ENCODE measurements at places on chromosomes 7 and 10.

DNA sequence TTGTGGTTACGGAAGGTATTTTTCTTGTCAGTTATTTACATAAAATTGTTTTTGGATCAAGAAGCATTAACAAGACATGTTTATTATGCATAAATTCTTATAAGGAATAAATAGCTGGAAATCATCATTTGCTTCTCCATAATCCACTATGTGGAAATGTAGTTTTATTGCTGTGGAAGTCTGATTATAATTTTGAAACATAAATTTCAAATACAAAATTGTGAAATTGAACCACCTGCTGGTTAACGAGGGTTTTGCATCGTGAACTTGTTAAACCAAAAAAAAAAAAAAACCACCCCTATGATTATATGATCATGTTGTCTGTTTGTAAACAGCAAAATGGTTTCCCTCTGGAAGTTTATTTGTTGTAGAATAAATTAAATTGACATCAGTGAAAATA lies 25.9 kb downstream of the ABRAXAS2 start:
- peak; percentile 33 for DNase-seq

DNA sequence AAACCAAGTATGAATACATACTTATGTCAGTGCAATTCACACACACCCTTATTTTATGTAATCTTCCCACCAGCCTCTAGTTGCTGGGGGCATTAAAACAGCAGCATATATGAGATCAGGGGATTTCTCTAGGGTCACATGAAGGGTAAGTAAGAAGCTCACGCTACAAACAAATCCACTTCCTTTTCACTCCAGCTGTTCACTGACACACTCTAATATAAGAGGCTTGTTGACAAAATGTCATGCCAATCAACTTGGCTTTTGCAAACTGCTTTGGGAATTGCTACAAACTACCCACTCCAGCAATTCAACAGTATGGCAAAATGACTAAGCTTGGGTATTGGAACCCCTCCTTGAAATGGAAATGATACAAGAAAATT lies 10.3 kb downstream of the FAM3C start:
- DNase-seq: peak; percentile 13

- DNase-seq: peak; percentile 3
These were observed 52.6 kb upstream of the BET1 start for GRCh38 chr7:94056796-94057207.

GRCh38 chr7:135253851-135254771 lies 20.5 kb downstream of the STRA8 start:
- DNase-seq: peak; percentile 73

GRCh38 chr10:100874702-100875483 lies 37.9 kb upstream of the SLF2 start:
- no peak for DNase-seq

DNA sequence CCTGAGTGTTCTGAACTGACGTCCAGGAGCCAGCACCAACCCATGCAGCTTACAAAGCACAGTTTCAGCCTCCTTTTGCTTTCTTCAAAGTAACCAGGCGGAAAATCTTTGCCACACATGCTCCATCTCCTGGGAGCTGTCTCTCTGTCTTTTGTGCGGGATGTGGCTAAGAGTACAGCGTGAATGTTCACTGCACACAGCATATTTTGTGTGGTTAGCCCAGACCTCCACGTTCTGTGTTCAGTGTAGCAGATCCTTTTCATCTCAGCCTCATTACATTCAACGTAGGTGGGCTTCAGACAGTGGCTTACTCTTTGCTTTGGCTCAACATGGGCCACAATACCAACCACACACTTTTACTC lies 200.8 kb downstream of the TNS3 start:
- no peak for DNase-seq

- no peak for DNase-seq
These were observed 29.9 kb upstream of the DLD start for GRCh38 chr7:107860981-107861652.

DNA sequence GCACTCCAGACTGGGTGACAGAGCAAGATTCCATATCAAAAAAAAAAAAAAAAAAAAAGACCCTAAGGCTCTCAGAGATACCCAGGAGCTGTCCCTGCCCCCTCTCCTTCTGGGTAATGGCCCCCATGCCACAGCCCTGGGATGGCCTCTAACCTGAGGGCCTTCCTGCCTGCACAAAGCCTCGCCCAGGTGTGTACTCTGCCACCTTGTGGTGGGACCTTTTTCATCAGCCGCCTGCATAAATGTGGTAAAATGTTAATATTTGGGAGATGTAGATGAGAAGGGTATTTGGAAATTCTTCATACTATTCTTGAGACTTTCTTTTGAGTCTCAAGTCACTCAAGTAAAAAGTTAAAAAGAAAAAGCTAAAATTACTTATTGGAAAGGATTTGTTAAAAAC lies 46.3 kb upstream of the RNF216 start:
- no peak for DNase-seq

GRCh38 chr10:56178210-56178609 lies 182.8 kb downstream of the ZWINT start:
- no peak for DNase-seq

DNA sequence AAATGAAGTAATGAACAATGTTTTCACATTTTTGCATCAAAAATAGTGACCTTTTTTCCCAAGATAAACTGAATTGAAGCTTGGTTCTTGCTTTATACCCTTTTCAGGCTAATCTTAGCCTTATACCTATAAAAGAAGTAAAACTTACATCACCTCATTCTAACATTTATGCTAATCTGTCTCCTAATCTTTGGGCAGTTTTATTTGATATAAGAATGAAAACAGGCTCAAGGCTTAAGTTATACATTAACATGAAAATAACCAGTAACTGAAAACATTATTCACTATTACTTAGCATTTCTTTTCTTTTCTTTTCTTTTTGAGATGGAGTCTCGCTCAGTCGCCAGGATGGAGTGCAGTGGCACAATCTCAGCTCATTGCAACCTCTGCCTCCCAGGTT lies 113.1 kb downstream of the HIBADH start:
- DNase-seq: no peak

DNA sequence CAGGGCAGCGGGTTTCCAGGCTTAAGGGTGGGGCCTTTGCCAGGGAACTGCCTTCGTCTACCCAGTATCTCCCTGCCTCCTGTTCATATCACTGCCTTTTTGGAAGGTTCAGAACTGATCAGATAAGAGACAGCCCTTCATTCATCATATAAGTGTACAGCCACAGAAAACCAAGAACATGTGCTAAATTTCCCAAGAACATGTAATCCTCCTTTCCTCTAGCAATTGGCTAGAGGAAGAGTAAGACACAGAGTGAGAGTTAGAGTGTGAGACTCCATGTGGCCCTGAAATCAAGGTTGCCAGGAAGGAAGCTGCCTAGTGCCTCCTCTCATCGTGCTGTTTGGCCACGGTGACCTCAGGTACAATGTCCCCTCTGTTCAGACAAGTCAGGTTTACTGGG lies 770.9 kb downstream of the TNS3 start:
- no peak for DNase-seq

- DNase-seq: no peak
These were observed 190.2 kb downstream of the RAMP3 start for GRCh38 chr7:45347804-45348203.

- no peak for DNase-seq
These were observed 22.8 kb downstream of the FRMPD2 start for GRCh38 chr10:48251525-48252353.

DNA sequence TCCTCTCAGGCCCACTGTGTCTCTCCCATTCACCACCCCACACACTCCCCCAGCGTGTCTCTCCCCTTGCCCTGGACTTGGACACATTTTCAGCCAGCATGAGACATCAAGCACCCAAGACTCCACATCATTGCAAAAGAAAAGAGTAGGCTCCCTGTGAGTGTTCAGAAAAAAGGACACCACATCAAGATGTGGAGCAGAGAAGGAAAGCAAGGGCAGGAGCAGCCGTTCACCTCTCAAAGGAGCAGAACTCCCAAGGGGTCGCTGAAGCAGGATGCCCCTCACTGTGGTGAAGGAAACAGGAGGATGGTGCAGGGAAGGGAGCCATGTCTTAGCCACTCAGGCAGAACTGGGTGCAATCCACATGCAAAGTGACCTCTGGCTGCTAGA lies 89.9 kb upstream of the MACROH2A2 start:
- no peak for DNase-seq

DNA sequence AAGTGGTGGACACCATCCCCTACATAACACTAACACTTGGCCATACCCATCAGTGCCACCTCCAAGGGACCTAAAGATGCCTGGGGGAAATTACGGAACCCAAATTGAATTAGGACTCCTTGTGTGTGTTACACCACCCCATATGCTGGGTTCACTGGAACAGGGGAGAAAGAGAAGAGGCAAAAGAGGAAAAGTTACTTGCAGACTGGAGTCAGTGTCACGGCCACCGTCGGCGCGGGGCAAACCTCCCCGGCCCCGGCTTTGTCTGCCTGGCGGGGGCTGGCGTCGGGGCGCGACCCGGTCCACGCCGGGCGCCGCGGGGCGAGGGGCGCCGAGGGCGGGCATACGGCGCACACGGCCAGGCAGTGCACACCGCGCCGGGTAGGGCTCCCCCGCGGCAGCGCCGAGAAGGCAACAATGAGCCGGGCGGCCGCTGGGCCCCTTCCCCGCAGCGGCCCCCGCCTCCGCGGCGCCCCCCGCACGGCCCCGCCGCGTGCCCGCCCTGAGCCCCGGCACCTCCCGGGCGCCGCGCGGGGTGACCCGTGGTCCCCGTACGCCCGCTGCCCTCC lies 171.1 kb downstream of the FAM107B start:
- peak; percentile 50 for DNase-seq

GRCh38 chr10:124353091-124353815 lies 65.5 kb downstream of the OAT start:
- DNase-seq: no peak

DNA sequence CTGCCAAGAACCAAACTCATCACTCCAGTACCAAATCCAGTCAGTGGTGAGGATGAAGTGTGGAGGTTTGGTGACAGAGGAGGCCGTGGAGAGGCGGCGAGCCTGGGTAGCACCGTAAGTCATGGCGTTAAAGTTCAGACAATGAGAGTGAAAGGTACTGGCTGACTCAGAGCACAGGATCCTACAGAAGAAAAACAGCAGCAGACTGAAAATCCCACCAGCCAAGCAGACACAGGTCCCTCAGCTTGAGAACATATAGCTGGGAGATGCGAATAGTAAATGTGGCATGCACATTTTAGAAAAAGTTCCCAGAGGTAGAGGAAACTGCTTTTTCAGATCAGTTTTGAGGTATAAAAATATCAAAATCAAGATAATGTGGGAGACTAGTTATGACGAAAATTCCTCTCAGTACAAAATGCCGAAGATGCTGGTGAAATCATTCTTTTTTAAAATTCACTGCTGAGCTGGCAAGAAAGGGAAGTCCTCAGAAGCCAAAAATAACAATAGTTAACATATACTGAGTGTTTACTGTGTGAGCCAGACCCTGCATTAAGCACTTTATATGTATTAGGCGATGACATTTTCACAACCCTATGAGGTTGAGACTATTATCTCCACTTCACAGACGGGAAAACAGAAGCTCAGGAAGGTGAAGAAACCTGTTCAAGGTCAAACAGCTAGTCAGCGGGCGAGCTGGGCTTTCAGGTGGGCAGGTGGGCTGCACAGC lies 20.9 kb downstream of the PARP12 start:
- no peak for DNase-seq

DNA sequence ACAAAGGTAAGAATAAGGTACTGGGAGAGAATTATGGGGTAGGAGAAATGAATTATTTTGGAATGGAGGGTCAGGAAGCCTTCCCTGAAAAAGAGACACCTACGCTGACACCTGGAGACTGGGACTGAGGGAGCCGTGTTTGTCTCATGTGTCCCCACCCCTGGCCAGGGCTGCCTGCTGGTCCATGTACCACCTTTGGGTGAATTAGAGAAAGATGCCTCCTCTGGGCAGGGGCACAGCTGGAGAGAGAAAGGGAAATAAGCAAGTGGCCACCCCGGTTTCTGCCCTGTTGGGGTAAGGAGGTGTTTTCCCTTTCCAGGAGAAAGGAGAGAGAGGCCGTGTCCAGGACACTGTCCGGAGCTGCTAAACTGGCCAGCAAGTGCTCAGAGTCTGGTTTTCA lies 21.8 kb downstream of the UBTD1 start:
- DNase-seq: no peak

GRCh38 chr10:116490028-116490662 lies 55.6 kb upstream of the PNLIP start:
- peak; percentile 40 for DNase-seq

DNA sequence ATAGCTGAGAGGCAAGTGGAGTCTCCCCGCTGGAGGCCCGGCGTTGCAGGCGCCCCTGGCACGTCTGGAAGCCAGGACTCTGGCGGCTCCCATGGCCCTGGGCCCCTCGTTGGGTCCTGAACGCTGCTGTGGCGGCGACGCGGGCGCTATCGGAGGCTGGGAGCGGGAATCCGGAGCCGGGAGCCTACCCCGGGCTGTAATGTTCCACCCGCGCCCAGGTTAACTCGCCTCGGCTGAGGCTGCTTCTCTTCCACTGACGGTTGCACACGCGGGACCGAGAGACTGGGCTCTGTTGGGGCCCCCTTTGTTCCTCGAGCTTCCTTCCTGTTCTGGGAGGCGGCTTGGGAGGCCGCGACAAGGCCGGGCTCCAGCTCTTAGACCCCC lies 1.3 kb upstream of the HOXA5 start:
- no peak for DNase-seq

DNA sequence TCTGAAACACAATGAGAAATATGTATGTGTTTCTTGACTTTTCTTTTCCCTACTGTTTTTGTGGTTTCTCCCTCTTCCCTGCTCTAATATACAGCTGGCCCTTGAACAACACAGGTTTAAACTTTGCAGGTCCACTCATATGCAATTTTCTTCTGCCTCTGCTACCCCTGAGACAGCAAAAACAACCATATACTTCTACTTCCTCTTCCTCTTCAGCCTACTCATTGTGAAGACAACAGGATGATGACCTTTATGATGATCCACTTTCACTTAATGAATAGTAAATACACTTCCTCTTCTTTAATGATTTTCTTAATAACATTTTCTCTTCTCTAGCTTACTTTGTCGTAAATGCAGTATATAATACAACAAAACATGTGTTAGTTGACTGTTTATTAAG lies 35.0 kb upstream of the DGKB start:
- no peak for DNase-seq

- no peak for DNase-seq
These were observed 94.4 kb upstream of the SKAP2 start for GRCh38 chr7:26958834-26959233.

- DNase-seq: no peak
These were observed 111.4 kb upstream of the JCAD start for GRCh38 chr10:30170814-30171213.

DNA sequence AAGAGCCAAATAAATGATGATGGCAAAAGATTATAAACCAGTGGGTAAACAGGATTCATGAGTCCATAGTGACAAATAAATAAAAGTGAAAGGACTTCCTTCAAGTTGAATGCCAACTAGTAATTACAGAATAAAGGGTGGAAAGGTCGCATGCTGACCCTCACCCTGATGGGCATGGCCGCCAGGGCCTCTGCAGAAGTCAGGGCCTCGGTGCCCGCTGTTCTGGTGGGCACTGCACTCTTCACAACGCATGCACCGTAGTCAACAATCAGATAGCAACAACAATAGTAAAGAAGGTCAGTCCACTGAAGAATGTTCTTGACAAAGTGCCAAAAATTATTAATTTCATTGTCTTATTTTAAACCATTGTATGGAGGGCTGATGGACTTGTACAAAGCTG lies 123.2 kb upstream of the LANCL2 start:
- no peak for DNase-seq

GRCh38 chr7:140364819-140365218 lies 33.5 kb downstream of the SLC37A3 start:
- DNase-seq: no peak

Measured in Kasumi-1 (cell line).